ENCODE measurements at places on chromosomes 3 and 15.
A peak's percentile ranks its signal among the peaks of the same experiment; 100 is the strongest.

DNA sequence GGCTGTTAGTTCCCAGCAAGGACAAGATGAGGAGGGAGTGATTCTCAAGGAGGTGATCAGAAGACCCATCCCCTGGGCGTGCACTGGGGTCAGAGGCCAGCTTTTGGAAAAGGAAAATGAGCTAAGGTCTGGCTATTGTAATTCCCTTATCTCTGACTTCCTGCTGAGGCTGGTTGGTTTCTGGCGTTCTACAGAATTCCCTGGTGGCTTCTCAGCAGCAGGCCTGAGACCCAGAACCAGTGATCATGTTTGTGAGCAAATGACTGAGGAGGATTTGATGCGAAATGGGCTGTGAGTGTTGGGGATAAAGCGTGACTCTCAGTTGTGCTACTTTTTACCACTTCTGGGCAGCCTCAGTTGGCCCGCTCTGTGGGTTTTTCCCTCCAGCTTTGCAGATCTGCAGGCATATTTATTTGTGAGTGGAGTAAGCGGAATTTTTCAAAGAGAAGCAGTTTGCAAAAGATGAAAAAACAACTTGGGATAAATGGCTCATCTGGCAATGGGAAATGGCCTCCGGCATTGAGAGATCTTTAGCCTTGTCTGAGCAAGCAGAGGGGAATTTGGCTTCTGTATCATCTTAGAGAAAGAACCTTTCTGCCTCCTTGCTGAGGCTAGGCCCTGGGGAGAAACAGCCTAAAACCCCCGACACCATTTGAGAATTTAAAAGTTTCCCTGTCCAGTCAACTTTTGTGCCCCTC lies 102.7 kb downstream of the SLCO3A1 start:
- no peak for DNase-seq

DNA sequence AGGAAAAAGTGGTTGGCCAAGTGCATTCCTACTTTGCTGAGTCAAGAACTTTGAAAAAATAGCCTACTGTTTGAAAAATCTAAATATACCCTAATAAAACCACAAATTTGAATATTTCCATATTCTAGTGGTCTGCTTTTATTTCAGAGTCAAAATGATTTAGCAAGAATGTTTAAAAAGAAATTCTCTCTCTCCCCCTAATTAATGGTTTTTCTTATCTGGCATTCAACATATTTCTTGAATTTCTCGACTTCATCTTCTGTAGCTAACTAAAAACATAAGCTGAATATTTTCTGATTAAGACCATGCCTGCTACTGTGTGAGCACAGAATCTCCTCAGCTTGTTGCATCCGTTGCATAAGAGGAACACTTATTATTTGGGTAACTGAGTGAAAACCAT lies 563.5 kb upstream of the TBL1XR1 start:
- no peak for DNase-seq

DNA sequence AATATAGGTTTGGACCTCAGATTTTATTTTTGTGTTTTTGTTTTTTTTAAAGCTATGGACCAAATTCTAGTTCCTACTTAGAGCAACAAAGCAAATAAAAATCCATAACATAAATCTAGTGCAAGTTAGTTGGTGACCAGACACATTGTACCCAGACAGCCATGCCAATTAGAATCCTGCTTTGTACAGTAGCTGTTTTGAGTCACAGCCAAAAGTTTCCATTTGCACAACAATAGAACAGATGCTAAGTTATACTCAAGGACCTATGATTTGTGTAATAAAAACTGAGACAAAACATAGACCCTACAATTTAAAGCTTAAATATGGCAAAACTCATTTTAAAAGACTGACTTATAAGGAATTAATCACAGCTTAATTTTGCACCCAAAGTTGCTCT lies 513.1 kb upstream of the CBLB start:
- DNase-seq: no peak

DNA sequence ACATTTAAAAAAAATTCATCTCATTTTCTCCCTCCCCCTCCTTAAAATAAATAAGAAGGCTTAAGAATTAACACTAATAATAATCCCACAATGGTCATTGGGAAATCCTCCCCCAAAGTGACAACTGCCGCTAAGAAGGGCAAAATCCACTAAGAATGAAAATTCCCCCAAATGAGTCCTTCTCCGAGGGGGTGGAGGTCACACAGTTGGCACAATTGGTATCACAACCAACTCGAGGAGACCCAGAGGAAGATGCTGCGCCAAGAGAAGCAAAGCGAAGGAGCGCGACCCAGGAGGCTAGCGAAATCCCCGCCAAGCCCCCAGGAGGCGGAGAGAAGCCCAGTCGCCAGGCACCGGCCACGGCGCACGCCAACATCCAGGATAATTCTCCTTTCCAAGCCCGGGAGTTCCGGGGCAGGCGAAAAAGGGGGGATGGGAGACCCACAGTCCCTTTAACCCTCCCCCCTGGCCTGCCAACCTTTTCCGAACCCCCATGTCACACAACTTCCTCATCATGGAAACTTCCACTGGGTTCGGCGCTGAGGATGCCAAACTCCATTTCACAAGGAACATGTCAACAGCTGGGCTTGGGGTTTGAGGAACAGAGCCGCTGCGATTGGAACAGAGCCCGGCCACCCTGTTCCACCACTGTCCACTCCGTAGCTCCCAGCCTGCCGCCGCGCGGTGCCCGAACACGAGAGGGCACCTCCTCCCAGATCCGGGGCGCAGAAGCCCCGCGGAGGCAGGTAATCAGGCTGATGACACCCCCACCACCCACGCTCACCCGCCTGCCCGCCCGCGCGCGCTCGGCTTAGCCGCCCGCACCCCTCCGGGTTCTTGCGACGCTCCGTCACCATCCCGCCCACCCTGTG lies 668 bp downstream of the THRB start:
- no peak for DNase-seq

- DNase-seq: no peak
These were observed 79.5 kb upstream of the PXYLP1 start for GRCh38 chr3:141152130-141152529.

DNA sequence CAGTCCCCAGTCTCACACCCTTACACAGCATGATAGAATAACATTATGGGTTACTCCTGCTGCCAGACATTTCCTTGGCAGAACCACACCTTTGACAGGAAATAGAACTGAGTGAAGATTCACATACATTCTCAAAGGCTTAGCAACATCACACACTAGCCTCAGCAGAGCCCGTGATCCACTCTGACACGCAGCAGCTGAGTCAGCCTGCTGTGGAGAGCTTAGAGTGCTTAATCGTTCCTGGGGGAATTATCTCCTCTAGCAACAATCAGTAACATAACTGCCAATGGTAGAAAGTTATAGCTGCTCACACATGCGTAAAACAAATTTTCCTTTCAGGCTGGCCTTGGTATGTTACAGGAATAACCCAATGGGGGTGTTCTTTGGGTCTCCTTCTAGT lies 382.1 kb downstream of the GAP43 start:
- peak; percentile 3 for DNase-seq

- no peak for DNase-seq
These were observed 120.6 kb upstream of the EPHA3 start for GRCh38 chr3:88986834-88987233.

GRCh38 chr3:72185549-72186399 lies 400.8 kb upstream of the PROK2 start:
- peak; percentile 29 for DNase-seq

- DNase-seq: no peak
These were observed 474.7 kb upstream of the UBE2E2 start for GRCh38 chr3:22728406-22728805.

DNA sequence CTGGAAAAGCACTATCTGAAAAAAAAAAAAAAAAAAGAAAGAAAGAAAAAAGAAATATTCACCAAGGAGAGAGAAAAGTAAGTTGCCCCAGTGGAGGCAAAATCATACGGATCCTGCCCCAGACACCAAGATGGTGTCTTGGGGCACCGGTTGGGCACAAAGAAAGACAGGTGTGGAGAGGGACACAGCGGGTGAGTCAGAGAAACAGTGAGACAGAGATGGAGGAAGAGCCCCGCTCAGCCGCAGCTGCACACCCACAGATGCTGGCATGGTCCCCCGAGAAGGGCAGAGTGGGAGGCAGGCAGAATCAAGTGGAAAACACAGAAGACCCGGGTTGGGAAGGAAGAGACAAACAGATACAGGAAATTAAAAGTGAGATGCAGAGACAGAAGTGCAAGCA lies 129.7 kb upstream of the SMAD3 start:
- no peak for DNase-seq

DNA sequence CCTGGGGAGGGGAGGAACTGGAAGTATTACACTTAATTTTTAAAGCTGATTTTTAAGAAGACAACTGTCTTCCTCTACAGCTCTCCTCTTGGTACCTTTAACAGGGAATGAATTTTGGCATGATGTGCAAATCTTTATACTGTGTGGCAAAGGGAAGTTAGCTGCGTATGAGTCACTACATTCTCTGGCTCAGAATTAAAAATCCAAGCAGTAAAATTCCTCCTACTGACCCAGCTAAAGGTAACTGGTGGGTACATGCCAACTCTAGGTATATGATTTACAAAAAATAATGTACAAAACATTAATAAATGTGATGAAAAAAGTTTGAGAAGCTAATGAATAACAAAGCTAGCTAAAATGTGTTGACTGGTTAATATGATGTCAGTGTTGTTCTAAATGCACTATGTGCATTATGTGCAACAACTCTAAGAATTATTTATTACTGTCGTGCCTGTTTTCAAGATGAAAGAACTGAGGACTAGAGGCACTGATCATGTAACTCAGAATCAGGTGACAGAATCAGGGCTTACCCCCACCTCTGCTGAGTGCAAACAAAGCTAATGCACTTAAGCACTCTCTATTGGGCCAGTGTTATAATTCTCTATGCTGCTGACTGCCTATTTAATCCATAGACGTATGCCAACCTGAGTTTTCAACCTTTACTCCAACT lies 194.7 kb upstream of the CADPS start:
- no peak for DNase-seq

DNA sequence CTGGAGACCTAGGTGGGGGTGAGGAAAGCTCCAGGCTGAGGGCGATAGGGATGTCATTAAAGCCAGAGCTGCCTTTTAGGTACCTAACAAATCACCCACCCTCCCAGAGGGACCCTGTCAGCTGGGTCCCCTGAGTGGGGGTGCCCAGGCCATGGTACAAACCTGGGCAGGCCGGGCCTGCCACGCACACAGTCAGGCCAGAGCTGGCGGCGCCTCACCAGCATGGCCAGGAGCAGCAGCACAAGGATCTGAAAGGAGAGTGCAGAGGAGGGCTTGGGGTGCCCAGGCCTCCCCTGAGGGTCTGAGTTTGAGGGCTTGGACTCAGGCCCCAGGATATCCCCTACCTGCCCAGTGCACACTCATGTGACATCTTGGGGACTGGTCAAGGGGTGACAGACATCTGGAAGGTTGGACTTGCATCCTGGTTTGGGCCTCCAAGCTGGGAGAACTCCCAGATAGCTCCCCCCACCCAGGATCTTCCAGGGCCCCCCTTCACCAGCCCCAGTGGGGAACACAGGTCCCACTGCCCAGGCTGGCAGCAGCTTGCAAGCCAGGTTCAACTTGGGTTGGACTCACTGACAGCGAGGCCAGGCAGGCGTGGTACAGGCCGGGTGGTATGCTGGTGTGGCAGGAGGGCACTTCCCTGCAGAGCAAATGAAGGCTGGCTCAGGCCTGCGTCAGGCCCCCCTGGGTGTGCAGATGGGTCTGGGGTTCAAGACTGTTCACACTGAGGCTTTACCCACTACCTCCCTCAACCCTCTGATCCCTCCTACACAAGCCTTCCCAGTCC lies 5.2 kb downstream of the STRA6 start:
- no peak for DNase-seq

DNA sequence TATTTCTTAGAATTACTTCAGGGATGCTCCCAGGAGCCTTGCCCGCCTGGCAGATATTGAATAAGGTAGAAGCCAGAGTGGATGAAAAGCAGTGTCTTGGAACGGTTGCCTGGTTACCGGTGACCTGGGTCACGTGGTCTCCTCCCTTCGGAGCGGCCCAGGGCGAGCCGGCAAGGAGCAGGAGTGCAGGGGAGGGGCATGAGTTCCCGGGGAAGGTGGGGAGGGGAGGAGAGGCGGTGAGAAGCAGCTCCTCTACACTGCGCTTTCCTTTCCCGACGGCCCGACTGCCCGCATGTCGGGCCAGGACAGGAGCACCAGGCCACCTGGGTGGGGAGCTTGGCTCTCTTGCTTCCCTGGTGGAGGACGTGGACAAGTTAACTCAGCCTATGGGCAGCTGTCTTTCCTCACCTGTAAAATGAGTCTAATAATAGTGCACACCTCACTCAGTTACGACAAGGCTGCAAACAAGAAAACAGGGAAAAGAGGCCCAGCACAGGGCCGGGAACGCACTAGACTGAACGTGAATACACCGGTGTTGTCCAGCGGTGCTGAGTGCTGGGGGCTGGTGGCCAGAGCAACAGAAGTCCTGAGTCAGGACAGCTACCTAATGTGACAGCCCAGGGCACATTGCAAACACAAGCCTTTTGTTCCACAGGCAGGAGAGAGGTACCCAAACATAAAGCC lies 198.3 kb downstream of the ADAMTS9 start:
- DNase-seq: peak; percentile 91

- no peak for DNase-seq
These were observed 20.2 kb downstream of the DUOX2 start for GRCh38 chr15:45093622-45094357.

GRCh38 chr3:53780806-53781205 lies 65.4 kb downstream of the CHDH start:
- no peak for DNase-seq

DNA sequence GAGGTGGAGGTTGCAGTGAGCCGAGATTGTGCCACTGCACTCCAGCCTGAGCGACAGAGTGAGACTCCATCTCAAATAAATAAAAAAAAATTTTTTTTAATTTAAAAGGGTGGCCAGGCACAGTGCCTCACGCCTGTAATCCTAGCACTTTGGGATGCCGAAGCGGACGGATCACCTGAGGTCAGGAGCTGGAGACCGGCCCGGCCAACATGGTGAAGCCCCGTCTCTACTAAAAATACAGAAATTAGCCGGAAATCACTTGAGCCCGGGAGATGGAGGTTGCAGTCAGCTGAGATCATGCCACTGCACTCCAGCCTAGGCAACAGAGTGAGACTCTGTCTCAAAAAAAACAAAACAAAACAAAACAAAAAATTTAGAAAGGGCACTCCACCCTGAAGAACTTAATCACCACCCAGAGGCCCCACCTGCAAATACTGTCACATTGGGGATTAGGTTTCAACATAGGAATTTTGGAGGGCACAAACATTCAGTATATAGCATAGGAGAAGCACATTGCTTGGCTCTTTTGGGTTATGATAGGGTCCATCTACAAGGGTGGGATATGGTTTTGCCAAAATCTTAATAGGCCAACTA lies 7.1 kb upstream of the YEATS2 start:
- DNase-seq: no peak

GRCh38 chr3:58093574-58094195 lies 85.5 kb downstream of the FLNB start:
- no peak for DNase-seq
